ENCODE measurements at places on chromosomes 16 and 17.

DNA sequence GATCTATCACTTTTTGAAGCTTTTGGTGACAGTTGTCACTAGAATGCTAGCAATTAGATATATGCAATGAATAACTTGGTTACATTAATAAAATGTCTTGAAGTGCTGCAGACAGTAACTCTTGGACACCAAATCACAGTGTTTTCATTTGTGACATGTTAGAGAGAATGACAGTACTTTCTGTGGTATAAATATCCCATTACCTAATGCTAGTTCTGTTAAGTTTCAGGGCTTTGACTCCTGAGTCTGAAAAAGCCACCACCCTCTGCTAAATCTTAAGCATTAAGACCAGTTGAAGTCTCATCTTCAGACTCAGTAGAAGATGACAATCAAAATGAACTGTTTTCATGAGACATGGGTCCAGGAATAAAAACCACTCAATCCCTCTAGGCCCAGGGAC is 10.6 kb upstream of the CPHXL2 start:
- DNase-seq = no peak

- no peak for DNase-seq
Measured at GRCh38 chr17:48587276-48588073, 2.6 kb downstream of the HOXB3 start.

- DNase-seq = no peak
Measured at GRCh38 chr17:17361867-17362539, 58.8 kb downstream of the NT5M start.

GRCh38 chr16:70158261-70158939 is 15.2 kb upstream of the CLEC18C start:
- no peak for DNase-seq

DNA sequence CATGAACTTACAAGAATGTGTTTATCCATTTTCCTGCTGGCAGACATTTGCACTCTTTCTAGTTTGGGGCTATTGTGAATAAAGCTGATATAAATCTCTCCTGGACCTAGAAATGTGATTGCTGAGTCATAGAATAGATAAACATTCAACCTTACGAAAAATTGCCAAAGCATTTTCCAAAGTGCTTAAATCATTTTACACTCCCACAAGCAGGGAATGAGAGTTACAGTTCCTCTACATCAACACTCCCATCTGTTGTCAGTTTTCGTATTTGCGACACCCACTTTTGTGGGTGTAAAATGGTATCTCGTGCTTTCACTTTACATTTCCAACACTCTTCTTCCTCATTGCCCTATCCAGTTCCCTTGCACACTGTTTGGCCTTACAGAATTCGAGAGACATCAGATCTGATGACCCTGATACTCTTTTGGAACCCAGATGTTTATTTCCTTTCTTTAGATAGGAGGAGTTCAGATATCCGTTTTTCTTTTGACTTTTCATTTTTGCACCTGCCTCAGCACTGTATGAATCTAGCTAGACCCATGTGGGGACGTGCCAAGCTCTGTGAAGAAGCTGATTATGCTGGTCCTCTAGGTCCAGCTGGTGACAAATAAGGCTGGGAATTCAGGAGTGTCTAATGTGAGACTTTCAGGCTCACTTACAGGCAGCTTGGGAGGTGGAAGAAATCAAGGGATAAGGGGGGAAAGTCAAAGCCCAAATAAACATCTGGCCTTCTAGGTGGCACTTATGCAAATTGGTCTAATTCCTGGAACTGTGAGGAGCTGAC is 14.0 kb downstream of the SOX9 start:
- DNase-seq = no peak

GRCh38 chr17:72416054-72416675 is 295.3 kb downstream of the SOX9 start:
- no peak for DNase-seq

- DNase-seq = no peak
Measured at GRCh38 chr17:8326511-8327302, 12.9 kb upstream of the ODF4 start.

GRCh38 chr16:53542283-53542682 is 39.3 kb upstream of the AKTIP start:
- DNase-seq = no peak

- DNase-seq = no peak
Measured at GRCh38 chr17:1267471-1267943, 2.7 kb upstream of the BHLHA9 start.

DNA sequence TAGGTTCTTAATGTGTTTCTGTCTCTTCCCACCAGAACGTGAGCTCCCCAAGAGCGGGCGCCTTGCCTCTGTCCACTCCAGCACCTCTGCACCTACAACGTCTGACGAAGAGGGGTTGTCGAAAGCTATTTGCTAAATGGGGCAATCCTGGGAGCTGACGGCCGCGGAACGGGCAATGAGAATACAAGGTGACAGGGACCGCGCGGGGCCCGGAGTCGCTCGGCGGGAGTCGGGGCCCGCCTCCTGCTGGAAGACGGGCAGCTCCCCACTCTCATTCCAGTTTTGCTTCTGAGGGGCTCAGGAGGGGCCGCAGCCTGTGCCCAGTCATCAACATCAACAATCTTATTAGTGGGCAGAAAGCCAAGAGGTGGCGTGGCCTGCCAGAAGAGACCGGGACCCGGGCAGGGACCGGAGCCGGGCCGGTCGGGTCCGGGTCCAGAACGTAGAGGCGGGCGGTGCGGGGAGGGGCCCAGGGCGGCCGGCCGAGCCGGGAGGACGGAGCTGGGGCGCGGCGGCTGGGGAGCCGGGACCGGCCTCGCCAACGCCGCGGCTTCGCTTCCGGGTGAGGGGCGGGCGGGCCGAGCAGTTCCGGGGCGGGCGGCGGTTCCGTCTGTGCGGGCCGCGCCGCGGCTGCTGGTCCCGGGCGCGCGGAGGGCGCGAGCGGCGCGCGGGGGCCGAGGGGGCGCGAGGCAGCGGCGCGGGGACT is at the start of gene MOSMO:
TSS of gene MOSMO (plus strand) at position 603 of the 706 bp plus-strand sequence. CDS start 191 bp downstream, outside the sequence.
- no peak for DNase-seq

- DNase-seq = no peak
Measured at GRCh38 chr17:42577140-42577531, 393 bp downstream of the PSMC3IP start.

GRCh38 chr16:88939245-88939971 is 37.6 kb downstream of the CBFA2T3 start:
- no peak for DNase-seq

DNA sequence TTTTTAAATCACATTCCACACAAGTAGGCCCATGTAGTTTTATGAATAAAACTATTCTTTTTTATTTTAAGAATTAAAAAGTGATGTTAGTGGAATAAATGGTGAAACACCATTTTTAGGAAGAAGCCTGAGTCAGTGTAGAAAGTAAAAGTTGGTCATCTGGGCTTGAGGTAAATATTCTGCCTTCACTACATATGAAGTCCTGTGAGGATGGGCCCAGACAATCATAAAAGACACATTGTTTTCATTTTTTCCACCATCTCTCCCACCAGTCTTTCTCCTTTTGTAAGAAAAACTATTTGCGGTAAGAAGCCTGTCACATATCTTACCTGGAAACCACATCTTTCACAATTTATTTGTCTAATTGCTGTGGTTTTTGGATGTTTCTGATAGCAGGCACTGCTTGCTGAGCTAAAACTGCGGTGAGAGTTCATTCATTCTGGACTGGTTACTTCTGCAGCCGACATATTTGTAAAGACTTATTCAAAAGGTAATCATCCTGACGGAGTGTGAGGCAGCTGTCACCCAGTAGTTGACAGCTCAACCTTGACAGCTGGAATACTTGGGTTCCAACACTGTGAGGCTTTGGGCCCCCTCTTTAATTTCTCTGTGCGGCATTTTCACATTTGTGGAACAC is 10.6 kb upstream of the RFFL start:
- DNase-seq = no peak

DNA sequence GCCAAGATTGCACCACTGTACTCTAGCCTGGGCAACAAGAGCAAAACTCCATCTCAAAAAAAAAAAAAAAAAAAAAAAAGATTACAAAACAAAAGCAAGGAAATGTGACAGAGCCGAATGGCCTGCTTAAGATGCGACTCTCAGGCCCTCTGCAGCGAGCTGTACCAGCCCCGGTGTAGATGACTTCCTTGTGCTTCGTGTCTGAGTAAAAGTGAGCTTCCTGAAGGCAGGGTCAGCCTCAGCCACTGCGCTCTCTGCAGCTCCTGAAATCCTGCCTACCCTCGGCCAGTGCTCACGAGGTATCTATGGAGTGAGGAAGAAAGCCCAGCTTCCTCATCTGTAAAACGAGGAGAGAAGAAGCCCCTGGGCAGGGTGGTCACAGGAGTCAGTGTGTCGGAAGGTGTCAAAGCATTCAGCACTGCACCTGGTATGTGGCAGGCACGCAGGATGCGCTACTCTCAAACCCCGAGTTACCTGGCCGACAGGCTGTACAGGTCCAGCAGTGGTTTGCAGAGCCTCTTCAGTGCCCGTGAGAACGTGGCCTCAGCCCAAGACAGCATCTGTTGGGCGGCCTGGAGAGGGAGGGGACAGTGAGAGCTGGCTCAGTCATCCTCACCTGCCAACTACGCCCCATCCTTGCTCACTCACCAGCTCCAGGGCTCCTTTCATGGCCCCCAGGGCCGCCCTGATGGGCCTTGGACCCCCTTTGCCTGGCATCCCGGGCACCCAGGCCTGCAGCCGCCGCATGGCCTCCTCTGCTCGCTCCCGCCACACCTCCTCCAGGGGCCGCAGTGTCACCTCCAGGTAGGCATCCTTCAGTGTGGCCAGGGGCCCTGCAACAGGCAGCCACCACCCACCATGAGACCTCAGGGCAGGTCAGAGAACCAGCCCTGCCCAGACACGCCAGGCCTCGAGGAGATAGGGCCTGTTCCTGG is 44.6 kb downstream of the RMI2 start:
- no peak for DNase-seq

DNA sequence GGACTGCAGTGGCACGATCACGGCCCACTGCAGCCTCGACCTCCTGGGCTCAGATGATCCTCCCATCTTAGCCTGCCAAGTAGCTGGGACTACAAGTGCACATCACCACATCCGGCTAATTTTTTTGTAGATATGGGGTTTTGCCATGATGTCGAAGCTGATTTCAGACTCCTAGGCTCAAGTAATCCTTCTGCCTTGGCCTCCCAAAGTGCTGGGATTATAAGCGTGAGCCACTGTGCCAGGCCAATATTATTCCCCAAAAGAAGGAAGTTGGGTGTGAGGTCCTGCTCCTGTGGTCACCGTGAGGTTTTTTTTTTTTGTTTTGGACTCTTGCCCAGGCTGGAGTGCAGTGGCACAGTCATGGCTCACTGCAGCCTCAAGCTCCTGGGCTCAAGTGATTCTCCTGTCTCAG is 1.5 kb downstream of the AMZ2 start:
- no peak for DNase-seq

GRCh38 chr16:28842696-28843095 is 3.5 kb downstream of the TUFM start:
- DNase-seq = no peak

- no peak for DNase-seq
Measured at GRCh38 chr17:31293581-31293980, 3.5 kb downstream of the OMG start.

- no peak for DNase-seq
Measured at GRCh38 chr17:68587847-68588246, 13.3 kb downstream of the FAM20A start.

- DNase-seq = no peak
Measured at GRCh38 chr16:54921206-54921824, 9.3 kb upstream of the IRX5 start.

DNA sequence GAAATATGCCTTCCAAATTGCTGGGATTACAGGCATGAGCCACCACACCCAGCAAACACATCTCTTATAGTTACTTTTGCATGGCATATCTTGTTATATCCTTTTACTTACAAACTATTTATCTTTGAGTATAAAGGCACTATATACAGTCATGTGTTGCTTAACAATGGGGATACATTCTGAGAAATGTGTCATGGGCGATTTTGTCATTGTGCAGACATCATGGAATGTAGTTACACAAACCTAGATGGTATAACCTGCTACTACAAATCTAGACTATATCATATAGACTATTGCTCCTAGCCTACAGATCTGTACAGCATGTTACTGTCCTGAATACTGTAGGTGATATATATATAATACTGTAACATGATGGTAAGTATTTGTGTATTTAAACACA is 43.6 kb downstream of the BCL7C start:
- DNase-seq = no peak

DNA sequence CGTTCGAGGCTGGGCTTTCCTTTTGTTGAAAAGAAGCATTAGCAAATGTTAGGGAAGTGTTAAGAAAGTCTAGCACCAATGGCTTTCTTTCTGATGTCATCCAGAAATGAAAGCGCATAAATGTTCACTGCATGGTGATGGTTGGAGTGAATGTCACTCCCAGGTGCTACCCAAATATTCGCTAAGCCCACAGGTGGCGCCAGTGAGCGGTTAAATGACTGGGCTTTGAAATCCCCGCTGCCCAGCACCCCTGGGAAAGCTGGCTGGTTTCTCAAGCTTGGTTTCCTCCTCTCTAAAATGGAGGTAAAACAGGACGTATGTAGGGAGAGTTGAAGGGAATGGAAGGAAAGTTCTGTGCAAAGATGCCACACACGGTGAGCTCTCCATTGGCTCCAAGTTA is 104.4 kb downstream of the IRX5 start:
- no peak for DNase-seq

DNA sequence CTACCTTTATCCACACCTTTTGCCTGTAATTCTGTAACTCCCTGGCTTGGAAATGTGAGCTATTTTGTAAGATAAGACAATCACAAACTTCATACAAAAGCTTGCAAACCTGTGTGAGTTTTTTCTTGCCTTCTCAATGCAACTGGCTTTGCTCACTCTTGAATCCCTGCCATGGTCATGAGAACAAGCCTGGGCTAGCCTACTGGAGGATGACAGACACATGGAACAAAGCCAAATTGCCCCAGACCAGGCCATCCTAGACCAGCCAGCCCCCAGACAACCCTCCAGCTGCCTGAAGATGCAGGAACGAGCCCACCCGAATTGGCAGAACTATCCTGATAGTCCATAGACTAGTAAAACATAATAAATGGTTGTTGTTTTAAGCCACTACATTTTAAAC is 466.6 kb upstream of the ERCC4 start:
- no peak for DNase-seq

DNA sequence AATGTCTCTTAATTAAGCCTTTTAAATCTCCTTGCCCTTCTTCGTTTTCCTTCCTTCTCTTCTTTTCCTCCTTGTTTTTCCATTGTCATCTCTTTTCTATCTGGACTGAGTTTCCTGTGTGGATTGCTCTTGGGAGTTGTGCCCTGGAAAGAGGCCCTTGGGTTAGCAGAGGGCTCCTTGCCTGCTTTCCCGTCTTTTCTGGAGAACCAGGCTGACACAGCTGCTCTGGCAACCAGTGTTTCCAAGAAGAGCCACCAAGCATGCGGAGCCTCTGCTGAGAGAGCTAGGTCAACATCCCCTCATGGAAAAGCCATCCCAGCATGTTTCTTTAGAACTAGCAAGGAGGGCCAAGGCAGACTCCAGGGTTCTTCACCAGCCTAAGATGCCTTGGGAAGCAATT is 75.4 kb downstream of the HLF start:
- no peak for DNase-seq

GRCh38 chr17:75694536-75694935 is 26.7 kb upstream of the ITGB4 start:
- no peak for DNase-seq

Data from NCI-H1048 (cell line).